Aorta (tissue), 5 donors: ENCODE measurements at places on chromosomes 5 and 9. TPM values are rescaled to one million over a fixed set of nuclear protein-coding genes. Genes with fewer than 3 reads are reported as not detected.

DNA sequence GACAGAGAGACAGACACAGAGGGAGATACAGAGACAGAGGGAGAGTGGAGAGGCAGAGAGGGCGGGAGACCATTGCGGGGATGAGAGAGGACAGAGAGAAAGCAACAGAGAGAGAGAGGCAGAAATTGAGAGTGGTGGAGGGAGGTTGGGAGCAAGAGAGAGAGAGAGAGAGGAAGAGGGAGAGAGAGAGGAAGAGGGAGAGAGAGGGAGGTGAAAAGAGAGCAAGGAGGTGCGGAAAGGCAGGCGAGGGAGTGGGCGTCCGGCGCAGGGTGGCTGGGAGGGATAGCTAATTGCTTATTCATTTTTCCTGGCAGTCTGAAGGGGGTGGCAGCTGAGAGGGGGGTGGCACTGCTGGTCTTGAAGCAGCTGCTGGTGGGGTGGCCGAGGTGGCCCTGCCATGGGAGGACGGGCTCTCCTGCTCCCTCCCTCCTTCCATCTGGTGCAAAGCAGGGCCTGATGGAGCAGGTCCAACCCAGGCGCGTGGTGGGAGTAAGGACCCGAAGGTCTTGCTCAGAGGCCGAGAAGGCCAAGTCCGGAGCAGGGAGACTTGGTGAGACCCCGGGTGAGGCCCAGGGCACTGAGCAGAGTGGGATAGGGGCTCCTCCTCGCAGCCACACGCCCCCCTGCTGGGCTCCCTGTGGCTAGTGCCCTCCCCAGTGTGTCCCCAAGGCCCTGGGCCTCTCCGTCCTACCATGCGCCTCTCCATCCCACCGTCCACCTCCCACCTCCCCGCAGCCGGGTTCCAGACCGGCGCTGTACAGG lies 25.3 kb upstream of the RNU6ATAC start:
- H3K4me3 ChIP-seq = no peak overlapping the region
- H3K4me1 ChIP-seq = no peaks in the 10 kb centered on the region
- peak; percentile 73 for DNase-seq
- H3K27me3 ChIP-seq = no peaks in the 10 kb centered on the region
- H3K27ac ChIP-seq = no peak overlapping the region
- no peaks in the 10 kb centered on the region for H3K36me3 ChIP-seq

The CTSV gene
- total RNA-seq = not detected

The BTNL3 gene
- total RNA-seq = not detected

The MAMDC4 gene
- 2.4 TPM for total RNA-seq

The PTGES2 gene
- total RNA-seq = 37.1 TPM
